ENCODE measurements at places on chromosomes 7 and 10.

- DNase-seq, result no peak
Observed at GRCh38 chr10:116861796-116862195, 12.5 kb downstream of the ENO4 start.

GRCh38 chr7:125773113-125773785 lies 843.6 kb upstream of the POT1 start:
- DNase-seq, result no peak

DNA sequence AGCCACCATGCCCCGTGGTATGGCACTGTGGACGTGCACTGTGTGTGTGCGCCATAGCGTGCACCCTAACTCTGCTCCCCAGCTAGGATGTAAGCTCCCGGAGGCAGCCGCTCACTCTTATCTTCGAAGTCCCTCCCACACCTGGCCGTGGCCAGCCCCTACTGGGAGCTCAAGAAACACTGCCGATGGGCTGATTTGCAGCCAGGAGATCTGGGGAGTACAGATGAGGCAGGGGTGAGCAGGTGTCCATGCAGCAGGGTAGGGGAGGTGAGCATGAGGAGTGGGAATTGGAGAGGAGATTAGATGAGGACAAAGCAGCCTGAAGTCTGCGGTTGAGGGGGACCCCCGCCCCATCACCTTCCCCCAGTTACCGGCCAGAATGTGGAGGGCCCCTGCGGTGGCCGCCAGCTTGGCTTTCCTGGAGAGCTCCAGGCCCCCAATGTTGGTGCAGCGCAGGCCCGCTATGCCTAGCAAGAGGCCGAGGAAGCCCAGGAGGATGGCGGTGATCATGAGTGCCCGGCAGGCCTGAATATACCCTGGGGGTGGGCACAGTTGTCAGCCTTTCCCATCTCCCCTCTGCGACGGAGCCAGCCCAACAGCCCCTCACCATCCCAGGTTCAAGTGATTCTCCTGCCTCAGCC lies 3.6 kb downstream of the CLDN15 start:
- no peak for DNase-seq

DNA sequence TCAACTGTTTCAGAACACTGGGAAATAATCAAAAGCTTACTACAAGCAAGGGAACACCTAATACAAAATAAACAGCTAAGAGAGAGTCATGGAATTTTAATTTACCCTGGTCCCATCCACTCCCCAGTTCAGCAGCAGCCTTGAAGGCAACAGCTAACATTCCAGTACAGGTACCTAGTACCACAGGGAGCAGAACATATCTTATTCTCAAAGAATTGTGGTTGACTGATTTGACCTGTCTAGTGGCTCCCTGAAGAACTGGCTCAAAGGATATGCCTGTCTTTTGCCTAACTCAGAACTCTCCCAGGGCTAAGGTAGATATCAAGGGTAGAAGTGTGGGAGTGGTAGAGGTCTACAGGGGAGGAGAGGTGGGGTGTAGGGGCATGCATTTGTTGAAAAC lies 32.3 kb downstream of the SMURF1 start:
- DNase-seq, result no peak

GRCh38 chr7:44072364-44073231 lies 7.2 kb upstream of the PGAM2 start:
- DNase-seq, result no peak

- no peak for DNase-seq
Observed at GRCh38 chr10:9668411-9668810, 1349.3 kb upstream of the CELF2 start.

- no peak for DNase-seq
Observed at GRCh38 chr10:125442856-125443540, 240.0 kb downstream of the TEX36 start.

DNA sequence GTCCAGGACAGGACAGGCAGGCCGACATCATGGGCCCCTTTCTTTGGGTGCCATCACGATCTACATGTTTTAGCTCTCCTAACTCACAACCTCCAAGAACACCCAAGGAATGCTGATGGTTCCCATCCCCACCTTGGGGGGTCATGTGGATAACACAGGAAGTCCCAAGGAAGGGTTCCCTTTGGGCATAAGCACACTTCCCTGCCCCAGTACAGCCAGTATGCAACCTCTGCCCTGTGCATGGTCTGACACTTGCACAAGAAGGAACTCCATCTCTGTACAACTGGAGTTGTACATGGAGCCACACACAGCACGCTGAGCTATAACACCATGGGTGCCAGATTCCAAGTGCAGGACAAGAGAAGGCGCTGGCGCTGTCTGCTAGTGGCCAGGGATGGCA lies 11.0 kb downstream of the MAT1A start:
- no peak for DNase-seq

- DNase-seq, result no peak
Observed at GRCh38 chr7:132336797-132337196, 239.5 kb downstream of the PLXNA4 start.

DNA sequence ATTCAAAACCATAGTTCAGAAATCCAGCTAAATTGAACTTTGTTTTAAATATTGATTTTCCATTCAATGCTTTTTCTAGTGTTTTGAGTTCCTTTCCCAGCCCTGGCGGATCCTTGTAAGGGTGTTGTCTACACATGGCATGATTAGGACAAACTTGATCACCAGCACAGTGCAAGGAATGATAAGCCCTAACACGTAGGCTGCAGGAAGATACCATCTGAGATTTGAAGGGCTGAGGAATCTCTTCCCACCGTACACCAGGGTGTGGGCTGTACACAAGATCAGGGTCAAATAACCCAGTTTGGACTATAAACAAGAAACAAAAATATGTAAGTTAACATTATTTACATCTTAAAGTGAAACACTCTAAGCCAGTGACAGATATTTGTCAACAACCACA lies 27.4 kb downstream of the STEAP4 start:
- no peak for DNase-seq

DNA sequence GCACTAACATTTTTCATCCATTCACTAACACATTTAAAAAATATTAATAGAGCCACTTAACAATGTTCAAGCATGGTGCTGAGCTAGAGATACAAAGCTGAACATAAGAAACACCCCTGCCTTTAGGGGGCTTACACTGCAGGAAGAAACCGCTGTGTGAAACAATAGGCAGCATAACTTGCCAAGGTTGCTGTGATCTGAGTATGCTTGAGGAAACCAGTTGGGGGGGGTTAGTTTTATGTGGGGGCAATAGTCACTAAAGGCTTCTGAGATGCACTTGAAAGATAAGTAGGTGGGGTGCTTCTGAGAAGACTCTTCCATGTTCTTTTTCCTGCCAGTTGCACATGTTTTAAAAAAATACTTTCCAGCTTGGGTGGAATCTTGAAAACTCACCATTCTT lies 2.8 kb downstream of the RBM17 start:
- no peak for DNase-seq

DNA sequence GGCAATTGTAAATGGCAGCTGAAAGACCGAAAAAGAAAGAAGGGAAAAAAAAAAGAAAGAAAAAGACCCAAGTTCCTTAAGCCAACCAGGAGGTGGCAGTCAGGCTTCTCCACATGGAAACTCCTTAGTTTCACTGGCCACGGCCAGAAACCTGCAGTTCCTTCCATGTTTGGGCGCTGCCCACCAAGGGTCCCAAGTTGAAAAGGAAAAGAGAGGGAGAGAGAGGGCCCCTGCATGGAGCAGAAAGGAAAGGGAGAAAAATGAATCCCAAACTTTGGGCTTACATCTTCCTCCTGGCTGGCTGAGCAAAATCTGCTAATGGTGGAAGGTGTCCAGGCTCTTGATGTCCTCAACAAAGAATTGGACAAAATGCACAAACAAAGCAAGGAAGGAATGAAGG lies 31.8 kb upstream of the ABCA13 start:
- DNase-seq, result no peak

- no peak for DNase-seq
Observed at GRCh38 chr7:104794154-104794553, 219.9 kb upstream of the KMT2E start.

DNA sequence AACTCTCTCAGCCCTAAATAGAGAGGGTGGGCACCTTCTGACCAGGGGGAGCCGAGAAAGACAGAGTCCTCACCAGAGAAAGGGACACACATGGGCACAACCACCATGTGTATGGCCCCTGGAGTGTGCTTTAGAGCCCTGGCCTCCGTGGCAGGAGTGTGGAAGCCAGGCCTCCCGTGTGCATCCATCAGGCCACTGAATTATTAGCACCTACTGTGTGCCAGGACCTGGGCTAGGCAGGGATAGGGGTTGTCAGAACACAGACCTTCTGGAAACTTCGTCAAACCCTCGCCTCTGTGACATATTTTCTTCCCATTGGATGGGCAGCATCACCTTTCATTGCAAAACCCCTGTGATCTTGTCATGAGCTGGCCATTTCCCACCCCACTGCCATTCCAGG lies 78.5 kb downstream of the ZMIZ1 start:
- DNase-seq, result no peak

DNA sequence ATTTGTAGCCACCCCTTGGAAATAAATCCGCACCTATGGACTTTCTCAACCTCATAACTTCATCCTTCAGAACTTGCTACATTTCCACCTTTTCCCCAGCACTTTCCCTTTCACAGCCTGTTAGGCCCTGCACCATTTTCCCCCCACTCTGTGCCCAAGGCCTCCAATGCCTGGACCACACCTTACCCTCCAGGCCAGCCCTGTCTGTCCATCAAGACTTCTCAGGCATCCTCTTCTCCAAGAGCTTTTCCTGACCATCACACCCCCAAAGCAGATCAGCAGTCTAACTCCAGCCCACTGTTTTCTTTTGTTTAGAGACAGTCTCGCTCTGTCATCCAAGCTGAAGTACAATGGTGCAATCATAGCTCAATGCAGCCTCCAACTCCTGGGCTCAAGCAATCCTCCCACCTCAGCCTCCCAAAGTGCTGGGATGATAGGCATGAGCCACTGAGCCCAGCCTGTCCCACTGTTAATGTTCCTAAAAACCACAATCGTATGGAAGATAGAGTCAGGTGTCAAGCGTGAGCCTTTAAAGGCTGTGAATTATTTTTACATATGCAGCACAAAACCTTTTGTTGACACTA lies 116.8 kb downstream of the PARD3 start:
- DNase-seq, result no peak

DNA sequence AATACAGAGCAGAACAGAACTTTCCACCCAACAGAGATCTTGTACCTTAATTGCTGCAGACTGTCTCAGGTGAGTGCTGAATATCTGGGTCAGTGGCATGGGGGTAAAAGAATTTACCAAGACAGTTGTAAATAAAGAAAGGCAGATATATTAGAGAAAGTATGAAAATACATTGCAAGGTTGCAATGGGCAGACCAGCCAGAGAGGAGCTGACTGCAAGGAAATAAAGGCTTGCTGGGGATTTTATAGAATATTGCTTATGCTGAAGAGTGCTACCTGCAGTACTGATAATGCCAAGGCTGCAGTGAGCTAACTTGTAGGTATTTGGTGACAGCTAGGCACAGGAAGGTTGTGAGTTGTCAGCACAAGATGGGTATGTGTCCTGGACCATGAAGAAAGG lies 171.0 kb upstream of the TRIM24 start:
- DNase-seq, result no peak

DNA sequence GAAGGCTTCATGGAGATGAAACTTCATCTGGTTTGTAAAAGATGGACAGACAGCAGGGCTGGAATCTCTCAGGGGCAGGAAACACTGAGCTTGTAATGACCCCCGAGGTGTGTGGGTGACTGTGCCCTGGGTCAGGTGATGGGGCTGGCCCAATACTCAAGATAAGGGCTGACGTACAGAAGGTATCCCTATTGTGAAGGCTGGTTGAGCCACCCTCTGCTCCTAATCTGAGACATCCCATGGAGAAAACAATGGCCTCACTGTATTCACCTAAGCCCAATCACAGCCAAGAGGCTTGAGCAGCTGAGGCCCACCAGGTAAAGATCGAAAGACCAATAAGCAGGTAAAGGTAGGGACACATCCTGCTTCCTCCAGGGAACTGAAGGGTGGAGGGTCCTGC lies 34.8 kb upstream of the NUB1 start:
- no peak for DNase-seq

- no peak for DNase-seq
Observed at GRCh38 chr7:29968683-29969395, 20.8 kb downstream of the SCRN1 start.

DNA sequence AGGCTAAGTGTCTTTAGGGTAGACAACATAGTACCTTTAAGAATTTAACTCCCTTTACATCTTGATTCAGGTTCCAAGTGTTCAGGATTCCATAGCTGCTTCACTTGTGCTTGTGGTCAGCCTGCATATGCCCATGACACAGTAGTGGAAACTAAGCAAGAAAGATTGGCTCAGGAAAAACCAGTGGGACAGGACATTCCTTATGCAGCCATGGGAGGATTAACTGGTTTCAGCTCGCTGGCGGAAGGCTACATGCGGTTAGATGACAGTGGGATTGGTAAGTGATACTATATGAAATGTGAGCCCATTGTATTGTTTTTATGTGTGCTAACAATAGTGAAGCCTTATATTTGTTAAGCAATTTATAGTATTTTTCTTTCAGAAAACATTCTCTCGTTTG lies 11.3 kb downstream of the FAM221A start:
- no peak for DNase-seq

GRCh38 chr10:133592716-133593115 lies 27.3 kb upstream of the SYCE1 start:
- DNase-seq, result no peak

- DNase-seq, result no peak
Observed at GRCh38 chr10:122541541-122542002, 19.0 kb upstream of the DMBT1 start.

GRCh38 chr7:156735851-156736250 lies 95.3 kb downstream of the RNF32 start:
- DNase-seq, result no peak

DNA sequence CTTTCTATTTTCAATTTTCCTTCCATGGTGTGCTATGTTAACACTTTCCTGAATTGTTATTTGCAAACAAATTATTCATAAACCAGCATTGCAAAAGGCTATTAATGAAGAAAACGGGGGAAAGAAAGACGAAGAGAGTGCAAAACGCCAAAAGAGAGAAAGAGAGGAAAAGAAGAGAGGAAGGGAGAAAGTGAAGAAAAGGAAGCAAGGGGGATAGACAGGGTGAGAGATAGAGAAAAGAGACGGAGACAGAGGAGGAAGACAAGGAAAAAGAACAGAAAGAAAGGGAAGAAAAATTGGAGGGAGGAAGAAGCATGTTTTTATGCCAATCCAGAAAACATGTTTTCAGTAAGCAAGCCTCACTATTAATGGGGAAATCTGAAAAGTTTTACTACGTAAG lies 310.6 kb downstream of the TFEC start:
- no peak for DNase-seq

GRCh38 chr10:96205580-96205979 lies 65.8 kb downstream of the BLNK start:
- DNase-seq, result no peak

DNA sequence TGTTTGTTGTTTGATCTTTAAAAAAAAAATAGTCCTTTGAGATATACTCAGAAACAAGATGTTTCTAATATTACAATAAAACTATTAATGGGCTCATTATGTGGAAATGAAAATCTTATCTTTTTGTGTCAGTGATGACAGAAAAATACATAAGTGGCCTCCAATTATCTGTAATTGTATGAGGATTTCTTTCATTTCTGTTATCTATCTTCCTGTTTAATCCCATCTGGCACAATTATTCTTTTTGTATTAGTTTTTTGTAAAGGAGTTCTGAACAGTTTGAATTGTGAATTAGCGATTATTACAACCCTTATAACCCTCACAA lies 270.8 kb downstream of the BBS9 start:
- no peak for DNase-seq

- no peak for DNase-seq
Observed at GRCh38 chr10:14302035-14302434, 28.7 kb downstream of the FRMD4A start.

Data from posterior cingulate gyrus (tissue), 11 donors.